NCI-H1436 (cell line): ENCODE measurements at places on chromosomes 3 and 15.

GRCh38 chr3:177563243-177563780 is 366.0 kb upstream of the TBL1XR1 start:
- DNase-seq = no peak

GRCh38 chr3:108554913-108555571 is 34.2 kb downstream of the CIP2A start:
- DNase-seq = no peak

DNA sequence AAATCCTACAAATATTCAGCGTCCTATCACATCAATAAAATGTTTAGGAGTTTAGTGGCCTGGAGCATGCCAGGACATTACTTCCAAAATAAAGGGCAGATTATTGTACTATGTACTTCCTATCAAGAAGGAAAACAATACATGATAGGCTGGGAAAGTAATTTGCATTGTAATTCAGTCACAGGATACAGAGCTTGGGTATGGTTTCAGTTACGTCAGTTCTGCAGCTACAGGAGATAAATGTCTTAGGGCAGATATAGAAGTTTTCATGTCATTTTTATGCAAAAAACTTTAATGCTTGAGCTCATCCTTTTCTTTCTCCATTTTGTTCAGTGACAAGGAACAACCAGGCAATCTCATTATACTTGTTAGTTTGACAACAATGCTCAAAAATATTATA is 155.2 kb downstream of the NFKBIZ start:
- DNase-seq = no peak

DNA sequence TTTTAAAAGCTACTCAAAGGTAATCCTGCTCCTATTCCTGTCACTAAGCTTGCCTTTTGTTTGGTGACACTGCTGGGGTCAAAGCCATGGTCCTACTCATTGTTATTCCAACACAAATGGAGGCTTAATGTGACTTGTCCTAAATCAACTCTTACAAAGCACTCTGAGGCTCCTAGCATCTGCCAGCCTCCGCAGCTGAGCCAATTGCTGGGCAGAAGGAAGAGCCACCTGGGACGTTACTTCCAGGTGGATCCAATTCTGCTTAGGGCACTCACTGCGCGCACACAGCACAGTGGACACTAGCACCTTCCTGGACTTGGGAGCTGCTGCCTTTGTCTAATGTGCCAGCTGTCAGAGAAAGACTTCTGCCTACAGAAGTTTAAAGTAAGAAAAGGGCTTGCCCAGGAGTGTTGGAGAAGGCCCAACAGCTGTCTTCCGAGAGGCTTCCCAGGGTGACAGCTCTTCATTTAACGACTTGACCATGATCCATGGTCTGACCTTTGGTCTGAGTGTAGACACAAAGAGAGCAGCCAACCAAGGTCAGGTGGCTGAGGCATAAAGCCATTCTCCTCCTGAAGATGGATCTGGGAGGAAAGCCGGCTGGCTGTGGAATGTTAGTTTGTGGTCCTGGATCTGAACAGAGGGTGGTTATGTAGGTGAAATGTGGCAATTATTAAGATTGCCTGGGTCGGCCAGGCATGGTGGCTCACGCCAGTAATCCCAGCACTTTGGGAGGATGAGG is 102.2 kb downstream of the AQP9 start:
- DNase-seq = no peak

GRCh38 chr3:98744283-98744682 is 18.9 kb upstream of the ST3GAL6 start:
- DNase-seq = no peak

DNA sequence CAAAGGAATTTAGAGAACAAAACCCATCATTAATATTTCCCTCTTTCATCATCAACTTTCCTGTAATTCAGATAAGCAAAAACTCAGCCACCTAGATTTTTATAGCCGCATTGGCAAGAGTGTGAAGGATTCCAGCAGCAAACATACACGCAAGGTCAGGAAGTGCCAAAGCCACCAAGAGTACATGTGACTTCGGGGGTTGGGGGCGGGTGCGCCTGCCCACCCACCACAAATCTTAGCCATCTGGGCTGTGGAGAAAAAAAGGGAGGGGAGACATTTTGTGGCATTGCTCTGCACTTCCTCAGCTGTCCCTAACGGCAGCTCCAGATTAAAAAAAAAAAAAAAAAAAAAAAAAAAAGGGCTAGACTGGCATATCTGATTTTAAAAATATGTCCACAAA is 148.4 kb downstream of the TNIK start:
- no peak for DNase-seq

- no peak for DNase-seq
Measured at GRCh38 chr15:96606617-96607016, 276.1 kb downstream of the NR2F2 start.

DNA sequence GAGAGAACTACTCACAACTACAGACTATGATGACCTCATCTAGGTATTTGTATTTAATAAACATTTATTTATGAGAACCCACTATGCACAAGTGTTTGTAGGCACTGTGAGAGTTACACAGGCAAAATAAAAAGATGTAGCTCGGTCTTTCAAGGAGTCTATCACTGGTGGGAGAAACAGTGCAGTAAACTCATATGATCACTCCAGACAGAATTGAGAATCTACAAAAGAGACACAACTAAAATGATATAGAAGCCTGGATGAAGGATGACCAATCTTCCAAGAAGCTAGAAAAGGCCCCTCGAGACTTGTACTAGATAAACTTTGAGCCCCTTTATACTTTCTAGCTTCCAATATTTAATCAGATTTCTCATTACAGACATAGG is 70.2 kb upstream of the ZBTB20 start:
- DNase-seq = no peak

- DNase-seq = no peak
Measured at GRCh38 chr15:25435474-25436243, 3.2 kb downstream of the UBE3A start.

DNA sequence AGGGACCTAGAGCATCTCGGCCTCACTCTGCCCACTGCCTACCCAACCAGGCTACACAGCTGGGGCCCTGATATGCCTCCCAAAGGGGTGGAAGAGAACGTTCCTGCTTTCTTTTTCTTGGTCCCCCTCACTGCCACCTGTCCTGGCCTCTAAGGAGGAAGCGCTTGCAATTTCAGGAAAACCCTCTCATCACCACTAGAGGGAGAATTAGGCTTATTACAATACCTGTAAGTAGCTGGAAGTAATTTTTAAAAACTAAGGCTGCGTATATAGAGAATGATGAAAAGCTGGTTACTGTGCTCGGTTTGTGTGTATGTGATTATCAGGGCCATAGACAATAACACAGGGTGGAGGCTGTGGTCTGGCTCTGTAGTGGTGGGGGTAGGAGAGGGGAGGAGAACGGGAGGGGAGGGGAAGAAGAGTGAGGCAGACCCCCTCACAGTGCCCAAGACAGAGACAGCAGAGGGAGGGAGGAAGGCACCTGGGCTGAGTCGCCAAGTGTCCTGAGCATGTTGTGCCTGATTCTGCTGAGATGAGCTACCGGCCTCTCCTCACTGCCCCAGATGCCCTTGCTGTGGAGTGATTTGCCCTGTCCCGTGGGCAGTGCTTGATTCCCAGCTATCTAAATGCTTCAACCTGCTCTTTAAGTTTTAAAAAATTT is 3.3 kb downstream of the GABRG3 start:
- peak; percentile 8 for DNase-seq

DNA sequence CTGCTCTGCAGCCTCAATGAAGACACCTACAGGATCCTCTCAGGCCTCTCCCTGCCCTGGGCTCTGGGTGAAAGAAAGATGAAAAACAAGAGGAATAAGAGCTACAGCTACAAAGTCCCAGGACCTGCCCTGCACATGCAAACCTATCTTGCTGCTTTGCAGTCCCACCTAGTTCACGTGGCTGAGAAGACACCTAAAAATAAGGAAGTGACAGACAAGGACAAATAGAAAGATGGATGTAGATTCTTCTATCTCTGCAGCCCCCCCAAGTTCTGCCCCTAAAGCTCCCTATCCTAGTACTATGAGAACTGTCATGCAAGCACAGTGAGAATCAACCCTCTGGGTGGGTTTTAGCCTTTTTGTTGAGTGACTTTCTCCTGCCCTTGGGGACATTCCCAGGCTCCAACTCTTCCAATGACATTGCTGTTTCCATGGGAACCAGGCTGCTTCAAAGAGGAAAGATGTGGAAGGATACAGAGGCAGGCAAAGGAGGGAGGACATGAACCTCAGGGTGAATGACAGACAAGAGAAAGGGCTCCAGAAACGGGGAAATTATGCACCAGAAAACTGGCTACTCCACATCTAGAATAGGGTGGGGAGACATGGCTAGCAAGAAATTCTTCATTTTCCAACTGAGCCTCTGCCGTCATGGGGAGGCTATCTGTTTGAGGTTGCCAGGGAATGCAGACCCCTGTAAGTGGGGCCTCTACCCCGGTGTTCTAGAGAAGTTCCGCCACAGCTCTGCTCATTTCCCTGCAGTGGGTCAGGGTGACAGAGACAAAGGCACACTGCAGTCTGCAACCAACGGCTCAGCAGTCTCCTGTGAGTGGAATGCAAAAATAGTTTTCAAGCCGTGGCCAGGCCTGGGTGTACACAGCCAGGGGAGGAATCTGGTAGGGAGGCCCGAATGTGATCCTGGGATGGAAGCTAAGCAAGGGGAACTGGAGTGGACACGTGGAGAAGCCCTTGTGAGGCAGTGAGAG is 5.2 kb downstream of the CSPG5 start:
- no peak for DNase-seq

DNA sequence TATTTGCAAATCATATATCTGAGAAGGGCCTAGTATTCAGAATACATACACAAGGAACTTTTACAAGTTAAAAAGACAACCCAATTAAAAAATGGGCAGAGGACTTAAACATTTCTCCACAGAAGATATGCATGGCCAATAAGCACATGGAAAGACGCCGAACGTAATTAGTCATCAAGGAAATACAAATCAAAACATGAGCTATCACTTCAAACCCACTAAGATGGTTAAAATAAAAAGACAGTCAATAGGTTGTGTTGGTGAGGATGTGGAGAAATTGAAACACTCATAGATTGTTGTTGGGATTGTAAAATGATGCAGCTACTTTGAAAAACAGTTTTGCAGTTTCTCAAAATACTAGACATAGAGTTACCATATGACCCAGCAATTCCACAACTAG is 61.2 kb upstream of the NEO1 start:
- DNase-seq = no peak

DNA sequence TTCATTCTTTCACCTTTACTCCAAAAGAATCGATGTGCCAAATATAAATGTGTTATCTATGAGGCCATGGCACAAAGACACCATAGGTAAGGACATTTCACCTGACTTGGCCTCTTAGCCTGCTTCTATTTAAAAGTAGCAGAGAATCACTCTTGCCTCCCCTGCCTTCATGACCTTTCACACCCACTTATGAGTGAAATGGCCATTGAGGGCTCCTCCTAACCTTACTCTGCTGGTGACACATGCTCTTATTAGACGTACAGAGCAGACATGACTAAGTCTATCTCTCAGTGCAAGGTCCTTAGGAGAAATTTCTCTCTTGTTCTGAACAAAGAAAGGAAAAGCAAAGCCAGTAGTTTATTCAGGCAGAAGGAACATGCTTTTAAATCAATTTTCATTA is 150.7 kb downstream of the LRTM1 start:
- DNase-seq = no peak

DNA sequence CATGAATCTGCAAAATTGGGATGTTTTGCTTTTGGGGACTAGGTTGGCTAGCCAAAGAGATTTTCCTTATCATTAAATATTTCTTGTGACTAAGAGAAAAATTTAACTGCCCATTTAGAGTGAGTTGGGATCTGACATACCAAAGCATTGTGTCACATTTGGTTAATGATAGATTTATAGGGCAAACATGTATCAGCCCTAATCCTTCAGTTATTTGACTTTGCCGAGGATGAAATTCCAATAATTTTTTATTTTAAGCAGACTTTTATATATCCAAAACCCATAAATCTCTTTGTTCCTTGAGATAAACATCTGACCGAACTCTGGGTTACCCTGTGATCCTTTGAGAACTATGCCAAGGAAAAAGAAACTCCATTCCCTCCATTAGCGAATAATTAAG is 218.9 kb downstream of the CDIN1 start:
- DNase-seq = no peak

GRCh38 chr3:40899286-40899712 is 300.0 kb upstream of the CTNNB1 start:
- no peak for DNase-seq

DNA sequence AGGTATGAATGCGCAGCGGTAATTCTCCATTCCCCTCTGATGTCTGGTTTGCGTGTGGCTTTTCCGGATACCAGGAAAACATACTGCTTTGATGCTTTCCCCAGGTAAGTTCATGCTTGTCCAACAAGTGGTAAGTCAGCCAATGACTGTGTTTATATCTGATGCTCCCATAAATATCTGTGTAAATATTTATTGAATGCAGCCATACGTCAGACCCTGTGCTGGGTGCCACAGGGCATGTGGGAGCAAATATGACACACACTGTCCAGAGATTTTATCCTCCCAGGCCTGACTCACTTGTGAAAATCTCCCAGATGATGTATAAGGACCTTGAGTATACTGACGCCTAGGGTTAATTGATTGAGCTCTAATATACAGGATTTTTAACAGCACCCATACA is 29.6 kb upstream of the CEMIP start:
- DNase-seq = no peak

GRCh38 chr3:97576221-97576620 is 188.3 kb upstream of the ARL6 start:
- DNase-seq = no peak

DNA sequence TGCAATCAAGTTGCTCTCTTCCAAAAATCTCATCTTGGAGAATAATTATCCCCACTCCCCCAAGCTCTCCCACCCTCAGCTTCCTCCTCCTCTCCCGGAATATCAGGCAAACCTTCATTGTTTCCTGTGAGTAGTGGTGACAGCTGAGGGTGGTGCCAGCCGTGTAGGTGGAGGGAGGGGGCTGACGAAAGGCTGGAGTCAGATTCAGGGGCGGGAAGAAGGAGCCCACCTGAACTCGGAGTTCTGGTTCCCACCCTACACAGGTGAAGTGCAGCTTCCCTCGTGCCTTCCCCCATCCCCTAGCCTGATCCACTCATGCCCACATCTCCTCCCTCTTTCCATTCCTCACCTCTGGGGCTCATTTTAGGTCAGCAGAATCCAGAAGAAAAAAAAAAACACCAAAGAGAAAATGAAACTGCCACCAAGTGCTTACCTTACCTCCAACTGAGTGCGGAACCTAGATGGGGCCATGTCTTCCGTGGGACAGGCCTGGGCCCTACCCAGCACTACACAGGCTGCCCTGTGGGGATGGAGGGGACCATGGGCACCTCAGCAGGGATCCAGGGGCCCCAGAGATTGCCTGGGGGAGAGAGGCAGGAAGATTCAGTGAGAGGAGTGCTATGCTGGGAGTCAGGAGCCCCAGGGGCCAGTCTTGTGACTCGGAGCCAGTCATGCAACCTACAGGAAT is 81.3 kb downstream of the ADCY5 start:
- DNase-seq = no peak

GRCh38 chr3:63934041-63934866 is 22.1 kb upstream of the SCAANT1 start:
- DNase-seq = no peak

GRCh38 chr15:80878242-80878866 is 99.2 kb downstream of the CEMIP start:
- DNase-seq = no peak

GRCh38 chr3:151866711-151867410 is 6.6 kb upstream of the SUCNR1 start:
- DNase-seq = no peak
